ENCODE measurements at places on chromosomes 5 and 9. TPM values are rescaled to one million over a fixed set of nuclear protein-coding genes. Genes with fewer than 3 reads are reported as not detected.

Gene ANKRD34B
- polyA plus RNA-seq, result 0.01 TPM

Gene DBN1
- polyA plus RNA-seq, result 22.2 TPM

DNA sequence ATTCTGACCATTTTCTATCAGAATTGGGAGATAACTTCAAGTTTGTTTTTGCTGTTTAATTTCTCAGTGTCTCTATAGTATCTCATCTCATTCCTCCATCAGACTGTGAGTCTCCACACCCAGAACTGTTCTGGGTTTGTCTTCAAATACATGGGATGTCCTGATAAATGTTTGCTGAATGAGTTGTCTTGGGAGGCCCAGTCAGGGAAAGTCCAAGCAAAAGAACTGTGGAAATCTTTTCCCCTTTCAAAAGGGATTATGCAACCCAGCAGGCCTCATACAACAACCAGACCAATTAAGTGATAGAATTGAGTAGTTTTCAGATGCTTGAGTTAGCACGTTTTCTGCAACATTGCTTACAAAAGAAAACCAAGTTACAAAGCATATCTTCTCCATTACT is 324.4 kb downstream of the BRINP1 start:
- no peak for DNase-seq

- DNase-seq, result no peak
These were observed 85.7 kb downstream of the AMBP start for GRCh38 chr9:113992276-113992951.

- DNase-seq, result no peak
These were observed 7.7 kb upstream of the TSLP start for GRCh38 chr5:111063709-111064322.

DNA sequence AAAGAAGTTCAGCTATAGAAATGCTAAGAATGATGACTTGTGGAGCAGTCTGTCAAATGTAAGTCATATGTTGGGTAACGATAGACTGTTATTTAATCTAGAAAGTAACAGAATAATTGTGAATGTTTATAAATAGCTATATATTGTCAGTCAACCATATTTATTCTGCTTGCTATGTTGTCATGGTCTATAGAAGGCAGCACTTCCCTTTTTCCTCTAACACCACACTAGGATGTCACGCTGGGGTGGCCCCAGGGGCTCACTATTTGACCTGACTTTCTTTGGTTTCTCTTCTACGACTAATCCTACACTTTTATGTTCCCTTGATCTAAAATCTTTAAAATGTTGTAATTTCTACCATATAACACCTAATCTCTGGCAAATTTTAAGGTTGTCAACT is 20.5 kb downstream of the ERAP2 start:
- no peak for DNase-seq

Gene INSYN2B
- polyA plus RNA-seq, result 0.03 TPM

Gene GARIN3
- not detected for polyA plus RNA-seq

All from sigmoid colon (tissue), 7 donors.